ENCODE measurements at places on chromosomes 12 and 14. TPM values are rescaled to one million over a fixed set of nuclear protein-coding genes. Genes with fewer than 3 reads are reported as not detected.

- DNase-seq, result no peak
These were observed 53.0 kb downstream of the TC2N start for GRCh38 chr14:91814317-91814716.

GRCh38 chr12:52573743-52574142 is at the start of gene KRT74:
KRT74 (minus strand) TSS chr12:52573843; CDS start chr12:52573777, 66 bp downstream.
- no peak for DNase-seq

DNA sequence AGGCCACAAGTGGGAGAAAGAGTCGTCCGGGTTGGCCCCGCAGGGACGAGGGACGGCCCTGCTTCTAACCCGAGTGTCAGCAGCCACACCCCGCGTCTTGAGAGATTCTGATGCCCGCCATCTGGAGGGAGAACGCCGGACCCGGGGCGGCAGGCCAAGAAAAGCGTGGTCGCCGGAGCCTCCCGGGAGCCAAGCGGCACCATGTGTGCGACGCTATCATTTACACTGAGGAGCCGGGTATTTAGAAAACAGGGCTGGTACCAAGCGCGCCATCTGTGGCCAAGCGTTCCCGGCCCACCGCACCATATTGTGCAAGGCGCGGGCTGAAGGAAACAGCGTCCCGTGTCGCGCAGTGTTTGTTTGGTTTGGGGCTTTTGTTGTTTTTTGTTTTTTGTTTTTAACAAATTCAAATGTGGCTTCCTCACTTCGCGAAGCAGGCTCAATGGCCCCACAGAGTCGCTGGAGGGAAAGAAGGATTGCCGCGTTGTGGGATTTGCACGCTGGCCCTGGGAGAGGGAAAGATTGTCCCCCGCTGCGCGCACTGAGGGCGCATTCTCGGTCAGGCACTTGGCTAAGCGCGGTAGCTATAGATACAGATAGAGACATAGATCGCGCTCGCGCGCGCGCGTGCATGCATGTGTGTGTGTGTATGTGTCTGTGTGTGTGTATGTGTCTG is 153.8 kb downstream of the BCL11B start:
- no peak for DNase-seq

Gene CMA1
- total RNA-seq, result not detected

GRCh38 chr12:58701536-58701935 is 218.8 kb downstream of the LRIG3 start:
- DNase-seq, result no peak

- no peak for DNase-seq
These were observed 32.8 kb downstream of the GALC start for GRCh38 chr14:87960013-87960787.

Gene CCDC88C
- total RNA-seq, result 20.4 TPM

DNA sequence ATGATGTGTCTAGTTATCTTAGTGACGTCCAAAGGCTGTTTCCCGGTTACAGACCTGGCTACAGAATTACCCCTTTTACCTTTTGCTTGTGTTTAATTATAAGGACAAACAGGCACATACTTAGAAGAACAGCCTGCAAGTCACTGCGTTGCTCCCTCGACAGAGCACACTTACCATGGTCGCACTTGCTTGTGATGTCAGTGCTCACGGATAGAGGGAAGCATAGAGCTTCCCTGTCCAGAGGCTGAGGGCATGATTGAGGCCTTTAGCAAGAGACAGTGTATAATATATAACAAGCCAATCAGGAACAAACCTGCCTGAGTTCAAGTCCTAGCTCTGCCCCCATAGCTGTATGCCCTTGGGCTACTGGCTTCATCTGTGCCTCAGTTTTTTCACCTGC is 73.2 kb upstream of the SCN8A start:
- no peak for DNase-seq

DNA sequence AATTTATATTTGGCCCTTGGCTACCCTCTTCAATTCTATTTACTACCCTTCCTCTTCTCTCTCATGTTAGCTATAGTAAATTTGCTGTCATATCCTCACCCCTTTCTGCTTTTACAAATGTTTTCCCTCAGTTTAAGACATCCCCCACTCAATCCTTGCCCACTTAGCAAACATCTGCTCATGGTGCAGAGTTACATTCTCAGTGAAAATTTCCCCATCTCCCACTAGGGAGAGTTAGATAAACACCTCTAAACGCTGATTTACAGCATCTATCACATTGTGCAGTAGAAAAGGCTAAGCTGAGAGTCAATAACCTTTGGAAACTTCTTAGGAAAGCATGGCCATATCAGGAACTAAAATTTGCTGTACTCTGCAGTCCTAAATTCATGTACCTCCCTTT is 69.0 kb downstream of the DENND5B start:
- DNase-seq, result no peak

Gene OTOGL
- total RNA-seq, result under 0.01 TPM

Gene ENDOU
- not detected for total RNA-seq

- peak; percentile 21 for DNase-seq
These were observed 160.6 kb downstream of the ANO4 start for GRCh38 chr12:100955139-100955538.

GRCh38 chr14:79564371-79564770 is 646.9 kb downstream of the DIO2 start:
- no peak for DNase-seq

Gene STON2
- 47.4 TPM for total RNA-seq

- DNase-seq, result no peak
These were observed 224.2 kb downstream of the KCNC2 start for GRCh38 chr12:74985293-74985985.

DNA sequence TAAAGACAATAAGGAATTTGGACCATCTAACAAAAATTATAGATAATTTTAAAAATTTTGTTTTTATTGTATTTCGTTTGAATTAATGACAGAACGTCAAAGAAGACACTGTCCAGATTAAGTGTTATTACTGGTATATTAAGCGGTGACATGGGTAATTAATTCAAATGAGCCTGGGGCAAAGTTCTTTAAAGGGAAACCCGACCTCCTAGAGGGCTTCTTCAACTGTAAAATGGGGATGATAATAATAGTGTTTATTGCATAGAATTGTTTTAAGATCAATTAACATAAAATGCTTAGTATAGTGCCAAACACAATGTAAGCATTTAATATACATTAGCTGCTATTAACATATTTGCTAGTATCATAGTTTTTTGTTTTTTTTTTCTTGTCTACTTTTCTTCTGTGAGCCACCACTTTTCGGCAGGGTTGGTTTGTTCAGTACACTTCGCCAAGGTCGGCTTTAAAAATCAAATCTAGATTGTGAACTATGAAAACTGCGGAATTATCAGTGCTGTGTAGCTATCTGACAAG is 514 bp upstream of the LARP4 start:
- DNase-seq, result no peak

GRCh38 chr14:85687456-85687855 is 157.5 kb downstream of the FLRT2 start:
- no peak for DNase-seq

DNA sequence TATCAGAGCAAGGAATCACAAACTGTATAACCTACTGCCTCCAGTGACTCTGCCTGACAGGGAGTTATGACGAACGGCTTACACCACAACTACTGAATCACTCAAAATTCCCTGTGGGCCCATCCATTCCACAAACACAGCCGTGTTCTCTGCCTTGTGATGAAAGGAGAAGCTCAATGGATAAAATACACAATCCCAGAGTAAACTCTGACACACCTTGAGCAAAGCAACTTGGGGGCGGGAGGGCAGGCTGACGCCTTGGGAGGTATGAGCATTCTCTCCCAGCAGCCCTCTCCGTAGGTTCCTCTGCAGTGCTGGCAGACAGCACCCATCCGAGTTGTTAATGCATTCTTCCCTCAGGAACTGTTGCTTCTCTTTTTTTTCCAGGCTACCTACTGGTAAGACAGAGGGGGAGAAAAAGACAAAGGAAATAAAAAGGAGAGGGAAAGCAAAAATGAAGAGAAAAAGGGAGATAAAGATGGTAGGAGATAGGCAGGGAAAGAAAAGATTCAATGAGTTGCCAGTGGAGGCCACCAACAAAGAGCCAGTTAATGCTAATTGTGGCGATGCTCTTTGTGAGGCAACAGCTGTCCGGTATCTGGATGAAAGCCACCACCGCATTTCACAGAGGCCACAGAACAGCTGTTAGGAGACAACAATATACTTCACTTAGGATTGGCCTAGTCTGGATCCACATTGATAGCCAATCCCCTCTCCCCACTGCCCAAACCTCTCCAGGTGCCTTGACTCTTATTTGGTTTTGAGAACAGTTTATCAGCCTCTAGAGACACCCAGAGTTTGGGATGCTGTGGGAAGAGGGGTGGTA is 4.7 kb upstream of the DIO2 start:
- peak; percentile 81 for DNase-seq

Gene SLC2A13
- total RNA-seq, result 3.2 TPM

Gene SLC39A2
- total RNA-seq, result 0.26 TPM

Gene CPM
- 7.1 TPM for total RNA-seq

DNA sequence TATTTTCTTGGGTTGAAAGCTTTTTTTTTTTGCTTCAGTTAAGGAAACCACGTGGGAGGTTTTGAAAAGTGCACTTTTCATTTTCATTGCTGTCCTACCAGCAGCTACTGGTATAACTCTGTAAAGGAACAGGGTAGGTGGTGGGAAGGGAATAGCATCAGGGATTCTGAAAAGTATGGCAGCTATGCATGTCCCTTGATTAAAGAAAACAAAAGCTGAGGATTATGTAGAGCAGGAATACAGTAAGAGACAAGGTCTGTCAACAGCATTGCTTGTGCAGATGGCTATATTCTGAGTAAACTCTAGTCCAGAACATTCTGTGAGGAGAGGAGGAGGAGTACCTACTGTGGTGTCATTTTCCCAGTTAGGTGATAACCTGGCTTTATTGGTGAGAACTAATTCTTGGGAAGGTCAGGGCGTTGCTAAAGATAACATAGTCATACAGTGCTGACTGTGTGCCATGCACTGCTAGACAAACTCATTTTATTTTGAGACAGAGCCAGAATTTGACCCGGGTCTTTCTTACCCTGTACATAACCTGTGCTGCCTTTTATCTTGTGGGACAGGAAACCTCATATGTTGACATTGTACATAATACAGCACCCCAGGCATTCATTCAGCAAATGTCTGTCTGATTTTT is 80.3 kb upstream of the TRAF3 start:
- no peak for DNase-seq

Gene FGD6
- total RNA-seq, result 13.3 TPM

Gene WBP11
- total RNA-seq, result 3.7 TPM

Gene BCL2L14
- total RNA-seq, result under 0.01 TPM

- DNase-seq, result no peak
These were observed 62.9 kb upstream of the ELK3 start for GRCh38 chr12:96131230-96131788.

Gene ASB2
- 0.26 TPM for total RNA-seq

- no peak for DNase-seq
These were observed 15.9 kb downstream of the ZNF605 start for GRCh38 chr12:132940071-132940719.

GRCh38 chr14:61608245-61609165 is 86.8 kb upstream of the HIF1A start:
- no peak for DNase-seq

DNA sequence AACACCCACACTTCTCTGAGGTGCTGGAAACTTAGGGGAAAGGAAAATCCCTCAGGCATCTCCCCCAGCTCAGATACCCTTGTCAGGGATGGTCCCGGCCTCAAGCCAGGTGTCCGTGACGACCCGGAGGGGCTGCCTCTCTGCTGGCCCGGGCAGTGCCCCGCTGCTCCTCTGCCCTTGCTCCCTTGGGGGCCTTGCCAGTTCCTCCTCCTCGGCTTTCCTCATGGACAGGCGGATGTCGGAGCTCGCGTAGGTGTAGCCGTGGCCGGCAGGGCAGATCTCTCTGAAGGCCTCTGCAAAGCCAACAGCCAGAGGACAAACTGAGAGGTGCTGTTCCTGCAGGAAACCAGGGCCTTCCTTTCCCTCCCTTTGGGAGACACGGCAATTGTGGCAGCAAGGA is 34.8 kb downstream of the ISCA2 start:
- no peak for DNase-seq

Gene NCOR2
- total RNA-seq, result 20.3 TPM

- peak; percentile 62 for DNase-seq
These were observed 68.6 kb upstream of the USP15 start for GRCh38 chr12:62191491-62192179.

GRCh38 chr14:97010491-97011160 is 213.4 kb downstream of the VRK1 start:
- no peak for DNase-seq

GRCh38 chr12:96189781-96190180 is 4.4 kb upstream of the ELK3 start:
- DNase-seq, result no peak

DNA sequence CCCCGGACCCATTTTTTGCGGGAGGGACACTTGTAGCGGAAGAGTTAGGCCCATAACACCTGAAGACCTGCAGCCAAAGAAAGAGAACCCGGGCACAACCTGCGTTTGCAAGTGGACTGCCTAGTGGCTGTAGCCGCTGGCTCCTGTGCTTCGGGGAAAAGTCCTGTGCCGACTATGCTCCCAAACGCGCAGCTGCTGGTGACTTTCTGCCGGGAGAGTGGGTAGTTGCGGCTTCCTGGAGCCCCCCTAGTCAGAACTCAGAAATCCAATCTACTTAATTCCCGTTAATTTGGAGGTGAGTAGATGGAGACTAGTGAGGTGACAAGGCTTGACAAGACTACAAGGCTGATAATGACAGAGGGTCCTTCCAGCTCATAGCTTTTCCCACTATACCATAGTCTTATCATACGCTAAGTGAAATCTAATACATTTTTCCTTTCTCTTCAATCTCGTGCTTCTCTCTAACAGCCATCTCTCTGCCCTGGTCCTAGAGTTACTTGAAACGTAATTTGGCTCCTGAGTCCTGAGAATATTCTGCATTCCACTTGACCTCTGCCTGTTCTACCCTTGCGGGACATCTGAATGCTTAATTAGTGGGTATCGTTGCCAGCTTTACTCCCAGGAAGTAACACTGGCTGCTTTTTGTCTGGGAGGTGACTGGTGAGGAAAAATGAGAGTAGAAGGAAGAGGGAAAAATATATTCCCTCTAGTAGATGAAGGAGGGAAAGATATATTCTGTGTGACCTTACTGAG is 556 bp downstream of the MTHFD1 start:
- peak; percentile 17 for DNase-seq

DNA sequence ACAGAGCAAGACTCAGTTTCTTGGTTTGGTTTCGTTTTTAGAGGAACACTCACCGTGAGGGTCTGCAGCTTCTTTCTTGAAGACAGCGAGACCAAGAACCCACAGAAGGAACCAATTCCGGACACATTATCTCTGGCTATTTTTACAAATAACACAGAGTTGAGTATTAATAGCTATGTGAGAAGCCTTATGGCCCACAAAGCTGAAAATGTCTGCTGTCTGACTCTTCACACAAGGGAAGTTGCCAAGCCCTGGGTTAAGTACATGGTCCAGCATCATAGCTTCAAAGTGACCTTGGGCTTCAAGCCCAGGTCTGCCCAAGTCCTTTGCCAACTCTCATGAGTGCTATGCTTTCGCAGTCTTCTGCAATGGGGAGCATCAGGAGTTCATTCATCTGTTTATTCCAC is 2.6 kb upstream of the LGMN start:
- DNase-seq, result no peak

GRCh38 chr12:92654929-92655328 is 47.9 kb upstream of the PLEKHG7 start:
- peak; percentile 41 for DNase-seq

Gene LALBA
- total RNA-seq, result not detected

Data from bronchial epithelial cell (primary cell).